Smooth muscle cell of the brain vasculature (primary cell): ENCODE measurements at places on chromosomes 16 and 17.

GRCh38 chr16:52812678-52813556 is 239.8 kb downstream of the CHD9NB start:
- DNase-seq, result peak; percentile 2

DNA sequence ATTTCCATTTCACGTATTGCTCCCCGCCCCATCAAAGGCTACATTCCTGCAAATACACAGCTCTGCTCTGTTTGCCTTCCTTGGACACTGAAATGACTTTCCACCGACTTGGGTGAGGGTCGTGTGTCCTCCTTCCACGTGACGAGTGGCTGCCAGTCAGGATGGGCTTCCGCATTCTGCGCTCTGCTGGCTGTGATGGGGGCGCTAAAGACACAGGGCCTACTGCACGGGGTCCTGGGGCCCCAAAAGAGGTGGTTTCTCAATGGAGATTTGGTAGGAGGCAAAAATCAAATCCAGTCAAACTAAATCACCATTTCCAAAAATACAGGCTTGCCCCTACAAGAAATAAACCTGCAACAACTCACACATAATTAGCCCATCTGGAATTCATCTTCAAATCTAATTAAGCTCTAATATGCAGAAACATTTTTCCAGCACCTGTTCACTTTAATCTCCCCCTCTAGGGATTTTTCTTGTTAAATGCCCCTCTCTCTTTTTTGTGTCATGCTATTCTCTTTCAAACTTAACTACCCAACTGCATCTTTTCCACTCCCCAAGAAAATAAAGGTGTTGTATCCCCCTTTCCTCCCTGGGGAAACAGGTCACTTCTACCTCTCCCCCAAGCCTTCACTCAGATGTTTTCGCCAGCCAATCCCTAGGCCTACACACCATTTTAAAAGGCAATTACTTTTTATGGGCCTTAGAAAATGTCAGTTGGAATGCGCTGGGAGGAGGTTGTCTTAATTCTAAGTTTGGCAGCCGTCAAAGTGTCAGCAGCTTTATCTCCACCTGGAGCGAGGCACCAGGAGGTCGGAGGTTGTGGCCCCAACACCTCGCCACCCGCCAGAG is 21.9 kb upstream of the FAAP100 start:
- no peak for DNase-seq

DNA sequence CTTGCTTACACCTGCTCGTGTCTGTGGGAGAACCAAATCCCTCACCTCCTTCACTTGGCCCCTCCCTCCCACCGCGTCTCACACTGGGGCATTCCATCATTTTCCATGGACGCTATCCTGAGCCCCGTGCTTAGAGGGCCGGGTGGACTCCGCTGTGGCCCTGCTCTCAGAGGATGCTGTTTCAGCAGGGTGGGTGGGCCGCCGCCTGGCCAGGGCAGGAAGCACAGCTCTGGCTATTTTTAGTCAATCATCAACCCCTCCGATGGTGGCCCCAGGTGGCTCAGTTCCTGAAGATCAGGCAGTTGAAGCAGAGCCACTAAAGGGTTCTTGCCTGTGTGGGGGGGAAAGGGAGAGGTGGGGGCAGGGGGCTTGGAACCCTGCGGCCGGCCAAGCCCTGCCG is 230.3 kb downstream of the ENGASE start:
- no peak for DNase-seq

DNA sequence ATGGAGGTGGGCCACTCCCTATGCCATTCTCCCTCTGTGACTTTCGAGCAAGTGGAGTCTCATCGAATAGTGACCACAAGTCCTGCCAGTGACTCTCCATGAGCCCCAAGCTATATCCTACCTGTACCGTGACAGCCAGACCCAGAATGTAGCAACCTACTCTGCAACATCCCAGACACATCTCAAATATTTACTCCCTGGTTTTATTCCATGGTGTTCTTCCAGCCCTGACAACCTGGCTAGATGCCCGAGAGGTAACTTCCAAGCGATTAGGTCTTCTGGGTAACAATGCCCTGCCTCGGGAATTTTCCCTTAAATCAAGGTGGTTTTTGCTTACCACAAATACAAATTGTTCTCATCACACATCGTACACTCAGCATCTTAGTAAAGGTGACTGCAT is 211.7 kb downstream of the ZFHX3 start:
- DNase-seq, result no peak

DNA sequence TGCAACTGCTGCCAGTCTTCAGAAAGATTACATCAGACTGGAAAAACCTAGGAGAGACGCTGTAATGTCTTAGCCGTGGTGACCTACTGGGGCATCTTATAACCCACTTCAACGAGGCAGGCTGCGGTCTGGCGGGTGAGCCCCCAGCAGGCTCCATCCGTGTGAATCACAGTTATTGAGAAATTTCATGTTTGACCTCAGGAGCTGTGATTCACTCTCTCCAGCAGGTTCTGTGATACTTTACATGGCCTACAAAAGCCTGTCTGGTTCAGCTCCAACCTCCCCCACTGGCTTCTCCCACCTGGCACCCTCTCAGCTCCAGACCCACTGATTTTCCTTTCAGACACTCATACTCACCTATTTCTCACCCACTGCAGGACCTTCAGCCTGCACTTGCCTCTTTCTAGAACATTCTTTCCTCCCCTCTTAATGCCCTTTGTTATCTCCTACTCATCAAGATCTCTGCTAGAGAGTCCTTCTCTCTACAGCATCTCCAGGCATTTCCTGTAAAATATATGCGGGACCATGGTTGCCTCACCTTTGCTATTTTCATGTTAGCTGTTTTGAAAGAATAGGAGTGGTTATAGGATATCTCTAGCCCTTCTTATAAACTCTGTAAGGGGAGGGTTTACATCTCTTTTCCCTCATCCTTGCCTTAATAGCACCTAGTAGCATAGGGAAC is 227.9 kb downstream of the MAF start:
- DNase-seq, result peak; percentile 4

- DNase-seq, result no peak
Measured at GRCh38 chr17:49753959-49754391, 10.0 kb downstream of the FAM117A start.

GRCh38 chr16:57680842-57681375 is 12.8 kb downstream of the ADGRG3 start:
- no peak for DNase-seq

DNA sequence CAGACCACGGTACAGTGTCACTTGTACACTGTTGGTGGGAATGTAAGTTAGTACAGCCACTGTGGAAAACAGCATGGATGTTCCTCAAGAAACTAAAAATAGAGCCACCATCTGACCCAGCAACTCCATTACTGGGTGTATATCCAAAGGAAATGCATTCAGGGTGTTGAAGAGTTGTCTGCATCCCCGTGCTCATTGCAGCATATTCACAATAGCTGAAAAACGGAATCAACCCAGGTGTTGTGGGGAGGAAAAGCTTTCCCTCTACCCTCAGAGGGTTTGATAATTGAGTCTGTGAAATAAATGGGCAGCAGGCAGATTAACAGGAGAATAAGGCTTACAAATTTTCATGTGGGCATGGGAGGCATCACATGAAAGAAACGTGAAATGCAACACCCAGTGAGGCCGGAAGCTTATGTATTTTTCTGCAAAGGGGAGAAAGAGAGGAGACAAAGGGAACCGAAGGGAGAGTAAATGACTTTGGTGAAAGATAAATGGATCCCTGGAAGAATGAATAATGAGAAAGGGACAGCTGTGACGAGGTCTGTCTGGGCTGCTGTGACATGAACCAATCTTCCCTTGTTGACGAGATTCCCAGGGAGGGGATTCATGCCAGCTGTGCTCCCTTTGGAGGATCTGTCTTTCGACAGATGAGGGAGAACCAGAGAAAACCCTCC is 106.2 kb downstream of the KCNJ12 start:
- no peak for DNase-seq

DNA sequence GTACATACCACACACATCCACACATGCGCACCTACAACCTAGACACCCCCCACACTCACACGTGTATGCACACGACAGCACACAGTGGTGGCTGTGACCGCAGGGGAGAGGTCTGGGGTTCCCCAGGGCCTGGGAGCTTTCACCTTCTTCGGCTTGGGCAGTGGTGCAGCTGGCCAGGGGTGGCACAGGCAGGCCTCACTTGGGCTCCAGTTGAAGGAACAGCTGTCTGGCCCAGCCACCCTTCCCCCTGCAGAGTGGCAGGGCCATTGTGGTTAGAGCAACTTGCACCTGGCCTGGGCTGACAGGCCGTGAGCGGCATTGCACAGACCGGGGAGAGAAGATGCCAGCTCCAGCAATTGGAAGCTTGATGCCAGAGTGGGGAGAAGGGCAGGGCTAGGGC is 114.5 kb upstream of the GSE1 start:
- no peak for DNase-seq

DNA sequence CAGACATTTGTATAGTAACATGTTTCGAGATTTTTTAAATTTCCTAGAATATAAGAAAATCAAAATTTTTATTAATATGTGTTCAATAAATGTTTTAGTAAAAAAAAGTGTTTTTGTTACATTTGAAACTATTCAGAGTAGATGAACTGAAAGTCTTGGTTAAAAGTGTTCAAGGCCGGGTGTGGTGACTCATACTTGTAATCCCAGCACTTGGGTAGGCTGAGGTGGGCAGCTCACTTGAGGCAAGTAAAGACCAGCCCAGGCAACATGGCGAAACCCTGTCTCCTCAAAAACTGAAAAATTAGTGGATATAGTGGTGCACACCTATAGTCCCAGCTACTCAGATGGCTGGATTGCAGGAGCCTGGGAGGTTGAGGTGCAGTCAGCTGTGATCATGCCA is 16.8 kb upstream of the PHKG2 start:
- no peak for DNase-seq

GRCh38 chr17:82831818-82832200 is 8.0 kb downstream of the ZNF750 start:
- no peak for DNase-seq

DNA sequence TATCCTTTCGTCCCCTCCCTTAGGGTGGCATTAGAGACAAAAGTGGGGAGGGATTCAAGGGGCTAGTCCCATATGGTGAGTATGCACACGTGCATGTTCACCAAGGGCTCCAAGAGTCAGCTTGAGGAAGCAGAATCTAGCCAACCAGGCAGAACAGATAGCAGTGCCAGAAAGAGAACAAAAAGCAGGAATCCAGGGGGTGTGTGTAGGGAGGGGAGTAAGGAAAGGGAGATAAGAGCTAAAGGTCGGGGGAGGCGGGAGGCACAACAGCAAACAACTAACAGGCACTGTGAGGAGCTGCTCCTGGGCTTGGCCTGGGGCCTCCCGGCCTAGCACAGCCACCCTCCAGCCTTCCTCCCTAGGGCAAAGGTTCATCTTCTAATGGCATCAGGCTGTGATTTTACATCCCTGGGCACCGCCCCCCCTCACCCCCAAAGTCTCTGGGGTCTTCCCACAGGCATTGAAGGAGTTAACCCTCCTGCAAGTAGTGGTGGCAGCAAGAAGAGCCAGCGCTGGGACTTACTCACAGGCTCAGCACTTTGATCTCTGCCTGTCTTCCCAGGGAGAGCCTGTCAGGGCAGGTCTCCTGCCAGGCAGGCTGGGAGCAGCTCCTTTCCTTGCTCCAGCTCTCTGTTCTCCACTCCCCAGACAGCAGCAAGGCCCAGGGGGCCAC is 12.4 kb upstream of the SUPT4H1 start:
- DNase-seq, result no peak

- no peak for DNase-seq
Measured at GRCh38 chr17:65918500-65918899, 273.4 kb downstream of the CEP112 start.

DNA sequence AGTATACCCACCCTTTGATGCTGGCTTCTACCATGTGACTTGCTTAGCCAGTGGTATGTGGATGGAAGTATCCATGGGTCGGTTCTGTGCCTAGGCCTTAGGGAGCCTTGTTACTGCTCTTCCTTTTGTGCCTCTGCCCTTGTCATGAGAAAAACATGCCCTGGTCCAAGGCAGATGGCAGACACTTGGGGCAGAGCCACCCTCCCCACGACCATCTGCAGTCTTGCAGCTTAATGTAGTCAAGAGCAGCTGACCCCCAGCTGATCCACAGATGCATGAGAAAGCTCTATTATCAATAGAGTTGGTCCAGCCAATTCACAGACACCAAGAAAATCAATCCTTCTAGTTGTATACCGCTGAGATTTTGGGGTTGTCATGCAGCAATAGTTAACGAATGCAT is 95.7 kb downstream of the SLC39A11 start:
- DNase-seq, result no peak

- DNase-seq, result no peak
Measured at GRCh38 chr17:68628576-68628957, 27.4 kb upstream of the FAM20A start.

GRCh38 chr17:63035271-63035670 is 69.2 kb downstream of the TANC2 start:
- DNase-seq, result peak; percentile 23

GRCh38 chr17:40460604-40460967 is 17.3 kb downstream of the IGFBP4 start:
- DNase-seq, result no peak

GRCh38 chr17:81171941-81172340 is 5.9 kb upstream of the AATK start:
- DNase-seq, result no peak

DNA sequence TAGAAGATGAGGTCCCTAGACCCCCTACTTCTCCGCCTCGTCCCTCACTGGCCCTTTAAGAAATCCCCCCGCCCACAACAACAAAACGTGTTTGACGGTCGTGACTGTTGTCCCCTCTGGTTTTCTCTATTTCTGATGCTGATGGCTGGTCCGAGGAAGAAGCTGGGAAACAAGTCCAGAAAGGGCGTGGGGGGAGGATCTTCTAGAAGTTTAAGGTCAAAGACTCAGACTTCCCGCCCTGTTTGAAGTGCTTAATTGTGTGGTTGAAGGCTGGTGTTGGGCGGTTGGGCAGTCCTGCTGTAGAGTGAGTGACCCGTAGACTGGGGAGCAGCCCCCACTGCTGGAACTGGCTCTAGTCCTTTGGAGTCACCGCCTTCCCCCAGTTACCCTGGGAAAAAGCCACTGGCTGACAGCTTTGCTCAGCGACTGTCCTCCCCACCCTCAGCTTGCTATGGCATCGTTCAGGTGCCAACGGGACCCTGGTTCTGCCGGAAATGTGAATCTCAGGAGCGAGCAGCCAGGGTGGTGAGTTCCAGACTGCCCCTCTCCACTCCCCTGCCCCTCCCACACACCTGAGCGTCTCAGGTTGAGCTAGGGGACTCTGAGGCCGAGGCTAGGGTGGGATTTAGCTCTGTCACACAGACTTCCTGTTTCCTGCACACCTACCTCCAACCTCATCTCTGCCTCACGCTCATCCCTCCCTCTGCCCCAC is 1.6 kb downstream of the MLLT6 start:
- DNase-seq, result no peak

GRCh38 chr16:74625500-74626350 is 18.8 kb upstream of the GLG1 start:
- DNase-seq, result no peak
